Activated CD8-positive, alpha-beta memory T cell treated with anti-CD3 and anti-CD28 coated beads, Interleukin-2, amount 10 ng/mL, durations not matched to agents 7 days and 5 days (primary cell): ENCODE measurements at places on chromosomes 4 and X. TPM values are rescaled to one million over a fixed set of nuclear protein-coding genes. Genes with fewer than 3 reads are reported as not detected.

DNA sequence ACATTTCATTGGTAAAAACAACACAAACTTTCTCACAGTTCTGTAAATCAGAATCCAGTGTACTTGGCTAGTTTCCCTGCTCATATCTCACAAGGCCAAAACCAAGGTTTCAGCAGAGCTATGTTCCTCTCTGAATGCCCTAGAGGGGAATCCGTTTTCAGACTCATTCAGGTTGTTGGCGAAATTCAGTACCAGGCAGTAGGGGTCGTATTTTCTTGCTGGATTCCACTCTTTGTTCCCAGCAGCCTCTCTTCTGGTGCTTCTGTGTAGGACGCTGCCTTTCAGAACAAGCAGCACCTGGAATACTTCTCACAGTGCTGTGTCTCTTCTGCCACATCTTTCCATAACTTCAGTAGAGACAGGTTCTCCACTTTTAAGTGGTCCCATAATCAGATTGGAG is 351.9 kb downstream of the PCDH18 start:
- DNase-seq = no peak

GRCh38 chrX:121238093-121238492 is 190.7 kb downstream of the GLUD2 start:
- DNase-seq = no peak

- DNase-seq = no peak
These were observed 228.6 kb upstream of the TACR3 start for GRCh38 chr4:103948244-103949018.

DNA sequence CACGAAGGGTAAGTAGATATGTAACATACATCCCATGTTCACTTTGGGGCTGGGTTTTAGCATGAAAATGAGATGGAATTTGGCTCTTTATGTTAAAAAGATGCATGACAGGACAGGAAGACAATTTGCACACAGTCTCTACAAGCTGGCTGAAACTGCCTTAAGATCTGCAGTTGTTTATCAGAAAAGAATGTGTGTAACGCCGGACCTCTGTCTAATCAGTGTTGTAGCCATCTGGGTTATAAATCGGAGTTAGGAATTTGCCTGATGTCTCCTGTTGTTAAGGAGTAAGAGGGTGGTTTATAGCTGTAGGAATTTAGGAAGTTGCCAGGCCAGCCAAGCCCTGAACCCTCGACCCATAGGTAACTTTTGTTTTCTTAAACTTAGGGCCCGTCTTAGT is 562.9 kb upstream of the FAT1 start:
- no peak for DNase-seq

DNA sequence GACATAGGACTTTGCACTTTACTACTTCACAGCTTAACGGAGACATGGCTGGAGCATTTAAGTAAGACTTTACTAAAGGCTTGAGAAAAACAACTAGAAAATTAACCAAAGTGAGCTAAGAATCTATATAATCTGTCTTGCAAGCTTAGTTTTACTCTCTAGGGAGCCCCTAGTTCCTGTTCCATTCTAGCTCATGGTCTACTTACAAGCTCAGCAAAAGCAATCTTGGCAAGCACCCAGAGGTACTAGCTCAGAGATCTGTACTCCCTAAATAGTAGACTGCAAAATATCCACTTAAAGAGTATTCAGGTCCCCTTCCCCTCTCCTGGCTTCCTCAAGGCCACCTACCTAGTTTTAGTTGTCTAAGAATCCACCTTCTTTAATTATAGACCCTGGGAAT is 469.0 kb downstream of the IDS start:
- DNase-seq = no peak

DNA sequence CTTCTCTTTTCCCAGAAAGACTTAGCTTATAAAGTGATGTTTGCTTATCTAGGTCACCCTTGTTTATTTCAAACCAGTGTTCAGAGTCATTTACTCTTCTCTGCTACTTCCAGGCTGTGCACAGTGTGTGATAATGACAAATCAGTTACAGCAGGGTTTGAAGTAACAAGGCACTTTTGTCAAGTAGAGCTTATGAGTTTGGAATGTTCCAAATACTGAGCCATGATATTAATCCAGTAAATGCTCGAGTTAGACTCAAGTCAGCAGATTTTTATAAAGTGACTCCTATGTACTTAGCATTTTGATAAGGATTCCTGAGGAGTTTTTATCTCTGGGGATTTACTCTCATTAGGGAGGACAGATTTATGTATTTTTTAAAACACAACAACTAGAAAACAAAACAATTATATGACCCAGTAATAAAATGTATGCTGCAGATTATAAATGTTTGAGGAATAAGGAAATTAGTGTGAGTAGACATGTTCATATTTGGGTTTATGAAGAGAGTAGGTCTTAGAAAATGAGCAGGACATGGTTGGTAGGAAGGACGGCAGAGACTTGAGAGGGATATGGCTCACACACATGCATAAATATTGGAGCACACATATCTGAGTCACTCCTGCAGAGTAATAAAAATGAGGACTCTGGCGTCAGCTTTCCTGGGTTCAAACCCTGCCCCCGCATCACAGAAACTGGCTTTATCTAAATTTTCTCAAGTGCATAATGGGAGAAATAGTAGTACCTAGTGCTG is 271.2 kb downstream of the FBXO8 start:
- DNase-seq = no peak

DNA sequence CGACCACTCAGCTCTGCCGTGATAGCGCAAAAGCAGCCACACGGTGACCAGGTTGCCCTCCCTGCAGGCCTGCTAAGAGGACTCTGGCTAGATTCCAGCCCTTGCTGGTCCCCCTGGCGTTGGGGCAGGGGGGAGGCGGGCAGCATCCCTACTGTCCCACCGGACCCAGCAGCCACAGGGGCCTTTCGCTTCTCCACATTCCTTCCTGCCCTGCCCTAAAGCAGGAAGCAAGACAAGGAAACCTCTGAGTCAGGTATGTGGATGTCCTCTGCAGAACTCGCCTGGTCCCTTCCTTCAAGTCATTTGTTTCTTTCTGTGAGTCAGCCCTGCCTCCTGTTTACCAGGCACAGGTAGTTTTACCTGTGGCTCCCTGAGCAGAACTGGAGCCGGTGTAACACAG is 60.2 kb upstream of the CLDN34 start:
- DNase-seq = no peak

GRCh38 chrX:11461201-11462001 is 168.2 kb downstream of the AMELX start:
- no peak for DNase-seq

DNA sequence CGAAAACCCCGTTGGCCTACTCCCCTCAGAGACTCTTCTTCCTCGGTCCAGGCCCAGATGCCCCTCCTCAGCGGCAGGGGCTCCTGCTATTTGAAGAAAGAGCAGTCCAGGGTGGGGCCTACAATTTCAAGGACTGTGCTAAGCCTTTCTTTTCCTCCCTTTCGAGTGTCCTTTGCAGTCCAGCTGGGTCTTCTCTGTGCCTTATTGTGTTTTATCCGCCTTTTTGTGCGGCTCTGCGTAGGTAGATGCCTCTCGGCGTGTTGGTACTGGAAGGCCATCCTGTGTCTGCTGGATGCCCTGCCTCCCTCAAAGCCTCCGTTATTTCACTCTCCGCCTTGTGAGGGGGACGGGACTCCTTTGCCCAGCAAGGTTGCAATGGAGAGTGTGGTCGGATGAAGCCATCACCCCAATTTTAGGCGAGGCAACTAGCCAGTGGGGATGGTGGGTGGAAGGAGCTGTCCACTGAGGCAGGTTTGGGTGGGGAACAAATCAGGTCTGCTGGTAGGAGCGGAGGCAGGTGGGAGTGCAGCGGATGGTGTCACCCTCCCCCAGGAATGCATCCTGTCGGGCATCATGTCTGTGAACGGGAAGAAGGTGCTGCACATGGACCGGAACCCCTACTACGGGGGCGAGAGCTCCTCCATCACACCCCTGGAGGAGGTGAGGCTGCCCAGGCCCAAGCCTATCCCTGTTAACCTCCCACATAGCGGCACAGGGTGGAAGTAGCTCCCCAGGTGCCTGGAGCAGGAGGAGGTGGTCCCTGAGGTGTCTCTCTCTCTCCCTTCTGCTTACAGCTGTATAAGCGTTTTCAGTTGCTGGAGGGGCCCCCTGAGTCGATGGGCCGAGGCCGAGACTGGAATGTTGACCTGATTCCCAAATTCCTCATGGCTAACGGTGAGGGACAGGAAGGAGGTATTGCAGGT is 1.3 kb downstream of the GDI1 start:
- no peak for DNase-seq

GRCh38 chr4:160611181-160611580 is 1508.3 kb downstream of the RAPGEF2 start:
- no peak for DNase-seq

- DNase-seq = no peak
These were observed 3.4 kb upstream of the GK start for GRCh38 chrX:30649859-30650258.

EGFL6 gene
- 5.7 TPM for total RNA-seq

GPM6B gene
- not detected for total RNA-seq

CENPC gene
- 37.4 TPM for total RNA-seq

DRD5 gene
- total RNA-seq = not detected

RTL9 gene
- not detected for total RNA-seq

F9 gene
- not detected for total RNA-seq

CEP44 gene
- total RNA-seq = 22.2 TPM

PAK3 gene
- 0.53 TPM for total RNA-seq

PDGFRA gene
- total RNA-seq = not detected
